ENCODE measurements at places on chromosomes 13 and 19.

DNA sequence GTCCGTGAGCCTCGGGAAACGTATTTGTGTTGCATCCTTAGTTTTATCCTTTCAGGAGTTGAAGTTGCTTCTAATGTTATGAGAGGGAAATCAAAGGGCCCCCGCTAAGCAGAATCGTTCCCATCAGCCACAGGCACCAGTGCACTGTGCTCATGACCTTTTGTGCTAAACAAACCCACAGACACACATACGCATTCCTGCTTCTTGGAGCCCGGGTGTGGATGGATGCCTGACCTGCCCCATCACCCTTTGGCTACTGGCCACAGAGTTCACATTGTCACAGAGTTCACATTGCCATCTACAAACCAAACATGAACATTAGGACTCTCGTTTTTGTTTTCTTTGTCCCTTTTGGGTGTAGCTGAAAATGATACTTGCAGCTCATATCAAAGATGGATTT lies 47.2 kb downstream of the CHST8 start:
- no peak for DNase-seq

DNA sequence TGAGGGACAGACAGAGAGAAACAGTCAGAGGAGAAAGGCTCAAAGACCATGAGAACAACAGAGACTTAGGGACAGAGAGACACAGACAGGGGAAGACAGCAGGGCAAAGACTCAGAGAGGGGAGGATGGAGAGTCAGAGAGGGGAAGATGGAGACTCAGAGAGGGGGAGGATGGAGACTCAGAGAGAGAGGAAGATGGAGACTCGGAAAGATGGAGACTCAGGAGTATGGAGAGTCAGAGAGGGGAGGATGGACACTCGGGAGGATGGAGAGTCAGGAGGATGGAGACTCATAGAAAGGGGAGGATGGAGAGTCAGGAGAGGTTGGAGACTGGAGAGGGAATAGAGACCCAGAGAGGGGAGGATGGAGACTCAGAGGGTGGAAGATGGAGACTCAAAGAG lies 689 bp downstream of the SPACA6 start:
- no peak for DNase-seq

GRCh38 chr13:90793261-90793820 lies 554.1 kb upstream of the MIR17HG start:
- DNase-seq = no peak

- no peak for DNase-seq
Observed at GRCh38 chr13:45353895-45354294, 12.9 kb upstream of the TPT1 start.

DNA sequence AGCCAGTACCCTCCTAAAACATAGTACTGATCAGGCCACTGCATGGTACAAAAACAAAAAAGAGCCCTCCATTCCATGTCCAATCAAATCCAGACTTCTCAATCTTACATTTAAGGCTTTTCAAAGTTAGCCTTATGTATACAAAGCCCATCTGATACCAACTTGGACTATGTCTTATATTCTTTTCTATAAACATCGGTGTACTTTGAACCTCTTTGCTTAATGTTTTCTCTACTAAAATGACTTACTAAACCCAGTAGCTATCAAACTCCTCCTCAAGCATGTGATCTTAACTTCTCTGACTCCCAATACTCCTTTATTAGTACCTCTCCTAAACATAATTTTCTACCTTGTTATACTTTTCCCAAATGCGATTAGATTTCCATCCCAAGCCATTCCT lies 14.8 kb downstream of the TSC22D1 start:
- DNase-seq = no peak

DNA sequence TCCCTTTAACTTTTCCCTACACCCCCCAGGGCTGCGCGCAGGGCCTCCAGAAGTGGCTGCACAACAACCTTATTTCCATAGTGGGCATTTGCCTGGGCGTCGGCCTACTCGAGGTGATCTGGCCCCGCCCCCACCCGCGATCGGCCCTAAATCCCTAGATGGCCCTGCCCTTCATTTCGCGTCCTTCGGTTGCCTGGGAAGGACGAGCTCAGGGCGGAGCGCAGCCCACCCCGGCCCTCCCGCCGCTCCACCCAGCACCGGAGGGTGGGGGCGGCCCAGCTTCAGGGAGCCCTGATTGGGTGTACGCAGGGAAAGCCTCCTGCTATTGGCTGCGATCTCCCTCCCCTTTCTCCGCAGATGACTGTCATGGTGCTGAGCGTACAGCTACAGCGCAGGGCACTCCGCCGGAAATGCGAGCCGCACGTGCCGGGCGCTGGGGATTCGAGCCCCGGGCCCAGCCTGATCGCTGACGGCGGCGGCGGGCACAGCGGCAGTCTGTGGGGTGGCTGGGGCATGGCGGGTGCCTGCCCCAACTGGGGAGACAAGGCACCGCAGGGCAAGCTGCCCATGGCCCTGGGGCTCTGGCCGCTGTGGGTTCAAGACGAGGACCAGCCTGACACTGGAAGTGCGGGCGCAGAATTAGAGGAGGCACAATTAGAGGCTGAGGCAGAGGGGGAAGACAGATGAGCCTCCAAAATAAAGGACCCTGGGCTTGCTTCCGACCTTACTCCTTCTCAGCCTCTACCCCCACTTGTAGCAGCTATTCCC lies 4.3 kb downstream of the CD37 start:
- no peak for DNase-seq

GRCh38 chr13:99380921-99381645 lies 73.9 kb upstream of the GPR183 start:
- DNase-seq = peak; percentile 90

GRCh38 chr13:42101821-42102585 lies 53.6 kb downstream of the DGKH start:
- no peak for DNase-seq

- peak; percentile 40 for DNase-seq
Observed at GRCh38 chr19:3897936-3898335, 17.5 kb downstream of the ATCAY start.

- DNase-seq = no peak
Observed at GRCh38 chr19:18507021-18507726, 14.7 kb downstream of the ELL start.

DNA sequence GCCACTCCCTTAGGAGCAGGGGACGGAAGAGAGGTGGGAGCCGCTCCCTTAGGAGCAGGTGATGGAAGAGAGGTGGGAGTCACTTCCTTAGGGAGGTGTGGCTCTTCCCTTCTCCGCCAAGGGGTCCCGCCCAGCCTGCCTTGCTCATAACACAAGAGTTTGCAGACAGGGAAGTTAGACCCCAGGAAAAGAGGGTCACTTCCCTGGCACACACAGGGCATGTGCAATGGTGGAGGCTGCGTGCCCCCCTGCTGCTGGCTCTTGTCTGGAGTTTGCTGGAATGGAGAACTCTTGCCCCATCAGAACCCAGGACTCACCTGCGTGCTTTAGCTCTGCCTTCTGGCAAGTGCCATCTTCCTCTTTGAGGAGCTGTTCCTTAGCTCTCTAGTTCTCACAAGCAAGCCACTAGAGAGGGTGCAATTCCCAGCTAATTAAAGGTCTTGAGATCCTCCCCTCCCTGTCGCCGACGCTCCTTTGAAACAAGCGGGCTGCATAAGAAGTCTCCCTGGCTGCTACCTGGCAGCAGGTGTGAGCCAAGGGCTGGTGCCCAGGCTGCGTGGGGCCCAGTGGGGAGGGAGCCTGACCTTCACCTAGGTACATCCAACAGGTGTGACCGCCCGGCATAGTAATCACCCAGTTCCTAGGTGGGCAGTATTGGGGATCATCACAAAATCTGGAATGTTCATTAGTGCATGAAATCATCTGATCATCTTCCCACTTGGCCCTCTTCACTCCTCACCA lies 281.6 kb downstream of the ZNF536 start:
- no peak for DNase-seq

GRCh38 chr19:19626516-19627472 lies 1.2 kb downstream of the LPAR2 start:
- DNase-seq = no peak

DNA sequence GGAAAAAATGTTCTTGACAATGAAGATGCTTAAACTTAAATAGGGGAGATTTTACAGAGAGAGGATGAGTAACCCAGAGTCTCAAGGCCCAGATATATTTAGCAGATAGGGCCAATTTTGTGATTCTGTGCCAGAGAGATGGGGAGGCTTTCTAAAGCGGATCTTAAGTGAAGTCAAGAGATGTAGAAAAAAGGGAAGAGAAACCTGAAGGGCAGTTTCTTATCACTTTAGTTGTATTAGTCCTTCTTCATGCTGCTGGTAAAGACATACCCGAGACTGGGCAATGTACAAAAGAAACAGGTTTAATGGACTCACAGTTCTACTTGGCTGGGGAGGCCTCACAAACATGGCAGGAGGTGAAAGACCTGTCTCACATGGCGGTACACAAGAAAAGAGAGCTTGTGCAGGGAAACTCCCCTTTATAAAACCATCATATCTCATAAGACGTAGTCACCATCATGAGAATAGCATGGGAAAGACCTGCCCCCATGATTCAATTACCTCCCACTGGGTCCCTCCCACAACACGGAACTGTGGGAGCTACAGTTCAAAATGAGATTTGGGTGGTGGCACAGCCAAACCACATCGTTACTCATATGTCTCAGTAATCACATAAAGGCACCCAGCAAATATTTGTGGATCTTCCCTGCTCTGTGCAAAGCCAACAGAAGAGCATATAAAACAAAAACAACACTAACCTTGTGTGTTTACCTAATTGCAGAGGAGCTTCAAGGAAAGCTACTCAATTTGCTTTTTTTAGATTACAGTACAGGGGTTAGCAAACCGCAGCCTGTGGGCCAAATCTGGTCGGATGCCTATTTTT lies 102.6 kb upstream of the MYCBP2 start:
- DNase-seq = peak; percentile 68

DNA sequence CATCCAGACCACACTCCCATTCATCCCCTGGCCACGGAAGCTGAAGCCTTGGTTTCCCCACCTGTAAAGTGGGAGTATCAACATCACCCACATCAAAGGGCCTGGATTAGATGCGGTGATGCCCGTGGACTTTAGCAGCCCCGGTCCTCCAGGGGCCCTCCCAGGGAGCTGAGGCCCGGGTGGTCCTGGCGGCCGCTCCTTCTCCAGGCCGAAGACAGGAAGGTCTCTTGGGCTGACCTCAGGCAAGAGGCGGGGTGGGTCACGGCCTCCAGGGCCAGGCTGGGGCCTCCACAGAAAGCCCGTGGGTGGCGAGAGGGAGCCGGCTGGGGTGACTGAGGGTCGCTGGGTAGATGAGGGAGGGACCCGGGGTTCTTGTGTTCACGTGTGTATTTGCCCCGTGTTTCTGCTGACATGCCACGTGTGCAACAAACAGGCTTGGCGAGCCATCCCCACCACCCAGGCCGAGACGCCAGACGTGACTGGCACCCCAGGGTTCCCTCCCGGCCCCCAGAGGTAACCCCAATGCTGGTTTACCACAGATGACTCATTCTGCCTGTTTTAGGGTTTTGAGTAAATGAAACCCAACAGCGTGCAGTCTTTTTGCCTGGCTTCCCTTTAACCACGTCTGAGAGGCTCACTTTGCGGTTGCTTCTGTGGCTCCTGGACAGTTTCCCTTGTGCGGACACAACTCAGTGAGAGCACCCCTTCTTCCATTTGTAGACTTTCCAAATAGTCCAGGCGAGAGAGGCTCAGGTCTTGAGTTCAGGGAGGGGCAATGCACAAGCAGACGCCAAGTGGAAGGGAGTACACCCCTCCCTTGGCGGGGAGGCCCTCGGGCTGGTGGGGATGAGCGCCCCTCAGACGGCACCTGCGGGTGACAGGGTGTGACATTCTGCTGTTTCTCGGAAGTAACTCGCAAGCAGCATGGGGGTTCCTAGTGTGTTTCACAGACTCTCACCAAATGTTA lies 42.9 kb downstream of the C13orf46 start:
- DNase-seq = peak; percentile 72

DNA sequence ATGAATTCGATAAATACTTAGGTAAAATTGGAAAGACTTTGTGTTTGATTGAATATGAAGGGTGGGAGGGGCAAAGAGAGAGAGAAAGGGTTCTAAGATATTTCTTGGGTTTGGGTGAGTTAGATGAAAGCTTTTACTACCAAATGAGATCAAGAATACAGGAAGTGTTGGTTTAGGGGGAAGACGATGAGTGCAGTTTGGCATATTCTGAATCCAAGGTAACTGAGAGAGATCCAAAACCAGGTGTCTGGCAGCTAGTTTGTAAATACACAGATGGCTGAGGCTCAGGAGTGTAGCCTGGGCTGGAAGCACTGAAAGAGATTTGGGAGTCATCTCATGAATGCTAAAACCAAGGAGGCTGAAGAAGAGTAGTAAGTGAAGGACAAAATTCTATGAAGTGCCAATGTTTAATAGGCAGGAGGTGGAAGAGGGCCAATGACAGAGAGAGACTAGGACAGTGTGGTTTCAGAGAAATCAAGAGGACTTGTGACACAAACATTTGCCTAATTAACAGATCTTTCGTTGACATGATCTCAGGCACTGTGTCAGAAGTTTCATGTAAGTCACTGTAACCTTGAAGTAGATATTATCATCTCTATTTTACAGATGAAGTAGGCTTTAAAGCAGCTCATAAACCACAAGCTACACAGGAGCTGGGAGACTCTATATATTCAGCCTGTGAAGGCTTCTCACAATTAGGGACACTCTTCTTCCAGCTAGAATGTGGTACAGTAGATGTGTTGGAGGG lies 70.2 kb upstream of the ZDHHC20 start:
- DNase-seq = no peak

DNA sequence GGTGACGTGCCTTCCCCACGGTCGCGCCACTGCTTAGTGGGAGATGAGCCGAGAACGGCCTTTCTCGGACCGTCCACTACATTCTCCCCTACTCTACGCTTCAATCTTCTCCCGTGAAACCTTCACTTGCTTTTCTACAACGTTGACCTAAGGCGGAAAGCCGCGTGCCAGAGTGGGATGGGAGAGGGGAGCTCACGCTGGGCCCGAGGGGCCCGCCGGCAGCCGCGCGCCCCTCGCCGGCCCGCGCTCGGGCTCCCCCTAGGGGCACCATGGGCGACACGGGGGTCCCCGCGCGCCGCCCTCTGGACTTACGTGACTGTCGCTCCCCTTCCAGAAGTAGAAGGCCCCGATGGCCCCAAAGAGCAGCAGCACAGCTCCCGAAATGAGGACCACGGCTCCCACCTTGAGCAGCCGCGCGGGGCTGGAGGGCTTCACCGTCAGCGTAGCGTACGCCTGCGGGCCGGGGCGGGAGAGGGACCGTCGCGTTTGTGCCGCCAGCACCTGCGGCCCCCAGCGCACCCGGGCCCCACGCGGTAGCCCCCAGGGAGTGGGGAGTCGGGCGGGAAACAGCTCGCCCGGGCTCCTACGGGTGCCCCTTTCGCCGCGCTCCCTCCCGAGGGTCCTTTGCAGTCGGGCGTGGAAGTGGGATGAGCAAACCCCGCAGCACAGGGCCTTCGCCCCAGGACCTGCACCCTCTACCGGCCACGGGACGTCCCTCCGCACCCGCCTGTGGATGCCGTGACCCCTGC lies 727 bp downstream of the CNMD start:
- peak; percentile 42 for DNase-seq

- DNase-seq = peak; percentile 39
Observed at GRCh38 chr19:1449467-1450442, at the start of gene APC2. Gene APC2, plus strand, starts transcription at chr19:1450121. Its CDS starts 2,881 bp downstream, at chr19:1453002.

GRCh38 chr13:43153436-43154090 lies 130.2 kb downstream of the DNAJC15 start:
- DNase-seq = no peak

All from activated CD8-positive, alpha-beta T cell treated with anti-CD3 and anti-CD28 coated beads for 36 hours (primary cell).